Iris pigment epithelial cell (primary cell): ENCODE measurements at places on chromosomes 7 and 10.

DNA sequence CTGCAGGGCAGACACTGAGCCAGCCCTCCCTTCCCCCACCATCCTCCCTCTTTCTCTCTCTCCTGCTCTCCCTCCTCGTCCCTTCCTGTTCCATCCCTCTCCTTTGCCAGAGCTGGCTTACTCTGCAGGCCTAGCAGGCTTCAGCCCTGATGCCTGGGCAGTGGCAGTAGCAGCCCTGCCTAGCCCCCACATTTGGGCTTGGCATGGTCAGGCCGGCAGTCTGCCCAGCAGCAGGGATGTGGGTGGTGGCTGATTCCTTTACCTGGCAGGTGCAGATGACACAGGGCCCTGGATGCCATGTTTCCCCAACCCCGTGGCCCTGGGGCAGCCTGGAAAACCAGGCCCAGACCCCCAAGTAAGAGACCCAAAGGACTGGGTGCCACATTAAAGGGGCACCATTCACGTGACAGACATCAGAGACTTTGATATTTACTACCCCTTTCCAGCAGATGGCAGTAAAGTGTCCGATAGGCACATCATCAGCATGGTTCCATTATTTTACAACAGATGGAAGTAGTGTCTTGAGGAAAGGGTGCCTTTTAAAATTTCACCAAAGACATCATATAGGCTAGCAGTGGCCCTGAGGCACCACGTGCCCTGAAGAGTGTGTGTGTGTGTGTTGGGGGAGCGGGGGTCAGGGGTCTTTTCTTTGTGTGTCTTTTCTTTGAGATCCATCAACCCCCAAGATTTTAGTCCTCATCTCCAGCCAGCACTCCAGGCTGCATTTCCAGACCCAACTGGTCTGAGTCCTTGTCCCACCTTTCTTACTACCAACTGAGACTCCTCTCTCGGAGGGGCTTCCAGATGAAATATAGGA, 5.9 kb downstream of the KCP start:
- DNase-seq, result peak; percentile 49

GRCh38 chr7:108525327-108525984, 479 bp downstream of the PNPLA8 start:
- peak; percentile 77 for DNase-seq

GRCh38 chr10:113594652-113595051, 41.8 kb downstream of the HABP2 start:
- DNase-seq, result no peak

DNA sequence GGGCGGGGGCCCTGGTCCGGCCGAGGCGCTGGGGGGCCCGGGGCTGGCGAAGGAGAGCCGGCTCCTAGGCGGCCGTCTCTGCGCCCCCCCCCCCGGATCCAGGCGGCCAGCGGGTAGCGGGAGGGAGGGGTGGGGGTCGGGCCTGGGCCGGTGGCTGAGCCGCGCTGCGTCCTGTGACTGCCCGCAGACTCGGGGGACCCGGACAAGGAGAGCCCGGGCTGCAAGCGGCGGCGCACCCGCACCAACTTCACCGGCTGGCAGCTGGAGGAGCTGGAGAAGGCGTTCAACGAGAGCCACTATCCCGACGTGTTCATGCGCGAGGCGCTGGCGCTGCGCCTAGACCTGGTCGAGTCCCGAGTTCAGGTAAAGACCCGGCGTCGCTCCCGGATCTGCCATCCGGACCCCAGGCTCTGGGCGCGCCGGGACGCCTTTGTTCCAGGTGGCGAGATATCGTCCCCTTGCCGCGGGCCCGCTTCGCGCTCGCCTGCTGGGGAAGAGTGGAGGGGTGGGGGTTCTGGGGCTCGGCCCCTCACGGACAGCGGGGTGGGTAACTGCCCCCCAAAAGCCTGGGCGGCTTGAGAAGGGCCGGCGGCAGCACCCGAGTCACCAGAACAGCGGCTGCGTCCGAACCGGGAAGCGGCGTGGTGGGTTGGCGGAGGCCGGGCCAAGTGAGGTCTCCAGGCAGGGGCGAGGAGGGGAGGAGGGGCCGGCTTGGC, 819 bp downstream of the UNCX start:
- no peak for DNase-seq

GRCh38 chr10:33965795-33966581, 631.5 kb upstream of the NRP1 start:
- DNase-seq, result no peak

DNA sequence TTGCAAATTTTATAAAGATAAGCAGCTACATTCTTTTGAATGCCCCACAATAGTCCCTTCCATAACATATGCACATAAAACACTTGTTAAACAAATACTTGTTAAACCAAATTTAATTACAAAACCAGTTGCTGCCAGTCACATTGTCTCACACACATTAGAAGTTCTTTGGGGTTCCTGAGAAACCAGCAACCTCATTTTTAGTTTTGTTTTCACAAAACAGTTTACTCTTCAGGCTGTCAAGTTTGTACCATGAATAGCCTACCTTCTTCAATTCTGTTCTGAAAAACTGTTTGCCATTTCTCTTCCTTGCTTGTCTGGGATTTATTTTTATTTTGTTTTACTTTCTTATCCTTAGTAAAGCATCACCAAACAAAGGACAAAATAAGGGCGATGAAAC, 176.5 kb upstream of the PHF14 start:
- DNase-seq, result no peak

DNA sequence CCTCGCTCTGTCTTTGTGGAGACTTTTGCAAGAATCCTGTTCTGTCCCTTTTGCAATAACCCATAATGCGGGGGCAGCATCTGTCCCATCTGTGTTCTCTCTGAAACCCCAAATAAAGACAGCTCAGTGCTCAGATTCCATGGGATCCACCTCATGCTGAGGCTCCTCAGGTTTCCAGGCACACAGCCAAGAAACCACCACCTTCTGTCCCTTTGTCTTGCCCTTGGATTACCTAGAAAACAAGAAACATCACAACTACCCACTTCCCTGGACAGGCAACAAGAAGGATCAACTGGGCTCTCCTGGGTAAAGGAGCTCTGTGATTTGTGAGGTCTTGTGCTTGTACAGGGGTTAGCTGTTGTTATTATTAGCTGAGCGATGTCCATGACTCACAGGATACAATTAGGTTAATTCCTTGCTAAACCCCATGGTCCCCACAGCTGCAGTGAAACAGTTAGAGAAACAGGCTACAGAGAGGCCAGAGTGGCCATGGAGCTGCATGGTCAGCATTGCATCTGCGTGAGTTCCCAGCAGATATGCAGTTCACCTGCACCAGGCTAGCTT, 50.2 kb downstream of the CXCL12 start:
- DNase-seq, result peak; percentile 81

DNA sequence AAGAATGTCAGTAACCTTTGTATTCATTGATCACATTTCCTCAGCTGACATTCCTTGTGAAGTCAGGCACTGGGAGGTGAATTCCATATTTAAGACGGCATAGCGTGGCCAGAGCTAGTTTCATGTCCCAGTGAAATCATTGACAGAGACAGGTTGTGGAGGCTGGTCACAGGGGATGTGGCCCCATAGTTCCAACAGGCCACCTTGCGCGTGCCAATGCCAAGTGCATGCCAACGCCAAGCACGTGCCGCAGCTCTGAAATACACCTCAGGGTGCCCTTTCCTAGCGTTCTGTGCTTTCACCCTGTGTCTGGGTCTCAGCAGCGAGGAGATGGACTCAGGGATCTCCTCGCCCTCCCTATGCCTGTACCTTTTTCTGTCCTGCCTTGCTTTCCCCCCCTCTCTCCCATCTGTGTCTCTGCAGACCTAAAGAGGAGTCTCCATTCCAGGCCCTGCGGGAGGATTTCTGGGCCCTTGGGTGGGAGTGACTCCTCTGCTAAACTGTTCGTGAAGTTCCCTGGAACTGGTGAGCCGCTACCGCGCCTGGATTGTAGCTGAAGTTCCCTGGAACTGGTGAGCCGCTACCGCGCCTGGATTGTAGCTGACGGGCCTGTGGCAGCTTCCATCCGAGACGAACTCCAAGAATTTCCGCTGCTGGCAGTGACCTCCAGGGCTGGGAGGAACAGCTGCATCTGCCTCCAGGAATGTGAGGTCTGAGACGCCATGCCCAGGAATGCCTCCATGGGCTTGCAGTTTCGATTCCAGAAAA, 19.7 kb downstream of the AQP1 start:
- DNase-seq, result no peak

- DNase-seq, result no peak
Measured at GRCh38 chr7:99363286-99363685, 11.2 kb upstream of the ARPC1B start.

- peak; percentile 81 for DNase-seq
Measured at GRCh38 chr10:15485684-15486316, 114.7 kb upstream of the FAM171A1 start.

DNA sequence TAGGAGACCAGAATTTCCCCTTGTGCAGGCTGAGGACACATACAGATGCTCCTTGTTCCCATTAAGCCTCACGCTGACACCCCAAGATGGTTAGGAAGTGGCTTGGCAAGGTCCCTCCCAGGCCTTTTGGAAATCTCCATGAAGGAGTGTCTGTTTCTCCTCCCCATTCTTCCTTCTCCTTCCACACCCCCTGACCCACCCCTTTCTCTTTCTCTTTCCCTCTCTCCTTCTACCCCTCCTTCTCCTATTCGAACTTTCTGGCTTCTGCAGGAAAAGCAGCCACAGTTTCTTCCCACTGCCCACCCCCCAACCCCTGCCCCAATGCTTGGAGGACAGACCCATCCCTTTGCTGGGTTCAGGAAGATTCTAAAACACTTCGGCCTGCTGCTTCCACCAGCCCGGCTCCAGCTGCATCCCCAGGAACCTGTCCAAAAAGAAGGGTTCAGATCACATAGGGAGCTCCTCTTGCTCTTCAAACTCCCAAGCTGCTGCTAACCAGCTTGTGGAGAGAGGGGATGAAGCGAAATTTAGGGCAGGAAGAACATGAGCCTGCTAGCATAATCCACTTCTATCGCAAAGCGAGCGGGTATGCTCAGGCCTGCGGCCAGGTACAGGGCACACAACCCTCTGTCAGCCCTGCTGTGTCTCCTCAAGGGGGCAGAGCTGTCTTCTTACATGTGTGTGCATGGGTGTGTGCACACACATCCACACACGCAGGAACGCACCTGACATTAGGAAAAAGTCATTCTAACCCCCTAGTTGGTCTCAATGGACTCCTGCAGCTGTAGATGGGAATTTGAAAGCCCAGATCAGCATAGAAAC, 80.4 kb downstream of the PPP1R3C start:
- peak; percentile 27 for DNase-seq

GRCh38 chr10:86365346-86366032, 1.1 kb downstream of the GRID1 start:
- DNase-seq, result no peak

- peak; percentile 23 for DNase-seq
Measured at GRCh38 chr7:30252885-30253795, 31.3 kb upstream of the ZNRF2 start.

DNA sequence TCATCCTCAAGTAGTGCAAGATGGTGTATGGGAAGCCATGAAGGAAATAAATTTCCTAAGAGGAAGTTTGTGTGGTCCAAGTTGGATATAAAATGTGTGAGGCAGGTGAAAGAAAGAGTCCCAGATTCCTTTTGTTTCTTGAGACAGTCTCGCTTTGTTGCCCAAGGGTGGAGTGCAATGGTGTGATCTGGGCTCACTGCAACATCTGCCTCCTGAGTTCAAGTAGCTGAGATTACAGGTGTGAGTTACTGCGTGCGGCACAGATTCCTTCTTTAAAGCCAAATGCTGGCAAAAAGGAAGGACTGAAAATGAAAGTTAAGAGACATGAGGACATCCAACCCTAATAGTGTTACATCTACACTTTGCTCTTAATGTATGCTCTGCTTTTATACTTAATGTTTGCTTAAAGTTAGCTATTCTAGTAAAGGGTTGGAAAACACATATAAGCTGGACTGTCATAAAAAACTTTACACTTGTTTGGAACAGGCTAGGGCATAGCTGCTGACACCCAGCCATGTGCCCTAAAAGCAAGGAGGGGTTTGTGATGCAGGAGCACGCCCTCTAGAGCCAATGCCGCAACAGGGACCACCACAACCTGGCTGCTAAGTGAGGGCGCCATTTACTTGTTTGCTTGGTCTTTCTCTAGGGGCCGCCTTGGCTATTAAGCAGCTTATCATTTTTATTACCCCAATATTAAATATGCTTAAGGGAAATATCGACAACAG, 34.5 kb downstream of the CLEC2L start:
- DNase-seq, result no peak

GRCh38 chr7:30925913-30926312, 14.3 kb downstream of the AQP1 start:
- DNase-seq, result no peak

DNA sequence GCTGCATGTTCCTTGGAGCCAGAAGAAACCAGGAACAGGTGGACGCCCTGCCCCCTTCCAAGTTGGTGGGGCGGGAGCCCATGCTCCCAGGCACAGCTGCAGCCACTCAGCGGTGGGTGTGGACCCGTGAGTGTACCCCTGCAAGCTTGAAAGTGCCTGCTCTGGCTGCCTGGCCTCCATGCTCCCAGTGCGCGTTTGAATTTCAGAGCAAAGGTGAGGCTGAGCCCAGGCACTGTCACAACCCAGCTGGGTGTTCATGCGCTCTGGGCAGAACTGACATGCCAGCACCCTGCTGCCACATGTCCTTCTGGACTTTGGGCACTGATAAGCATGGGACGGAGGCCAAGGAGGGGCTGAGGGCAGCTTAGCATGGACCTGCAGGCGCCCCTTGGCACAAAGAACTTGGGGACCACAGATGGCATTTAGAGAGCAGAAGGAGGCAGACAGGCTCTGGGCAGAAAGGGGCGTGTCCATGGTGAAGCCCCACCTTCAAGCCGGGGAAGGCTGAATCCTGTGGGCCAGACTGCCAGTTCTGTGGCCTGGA, 402.0 kb upstream of the NRG3 start:
- DNase-seq, result no peak

DNA sequence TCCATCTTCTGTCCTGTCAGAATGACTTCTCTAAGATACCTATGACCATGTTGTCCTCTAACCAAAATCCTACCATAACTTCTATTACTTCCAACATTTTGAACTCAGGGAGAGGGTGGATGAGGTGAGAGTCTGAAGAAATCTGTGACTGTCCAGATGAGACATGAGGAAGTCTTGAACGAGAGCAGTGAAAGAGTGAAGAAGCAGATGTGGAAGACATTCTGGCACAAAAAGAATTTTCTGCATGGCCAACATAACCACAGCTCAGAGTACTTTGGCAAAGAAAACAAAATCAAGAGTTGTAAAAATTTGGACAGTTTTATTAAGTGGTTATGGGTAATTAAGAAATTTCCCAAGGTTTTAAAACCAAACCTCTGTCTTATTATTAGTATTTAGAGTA, 141.6 kb downstream of the CPEB3 start:
- DNase-seq, result no peak
